ENCODE measurements at places on chromosomes 4 and X.

- no peak for DNase-seq
Measured at GRCh38 chrX:100404851-100405250, 5.2 kb downstream of the PCDH19 start.

DNA sequence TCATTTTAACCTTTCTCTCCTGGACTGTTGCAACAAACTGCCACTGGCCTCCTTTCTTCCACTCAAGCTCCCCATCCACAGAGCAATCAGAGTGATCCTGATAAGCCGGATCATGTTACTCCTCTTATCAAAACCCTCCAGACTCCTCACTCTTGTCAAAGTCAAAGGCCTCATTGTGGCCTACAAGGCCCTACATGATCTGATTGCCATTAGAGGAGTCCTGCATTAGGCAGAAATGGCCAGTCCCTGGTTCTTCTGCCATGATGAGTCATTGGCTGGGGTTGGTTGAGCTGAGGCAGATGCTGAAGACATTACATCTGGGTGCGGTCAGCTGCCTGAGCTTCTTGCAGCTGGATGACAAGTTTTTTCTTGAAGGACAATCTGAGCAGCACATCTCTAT lies 32.7 kb upstream of the CASK start:
- DNase-seq: no peak

- DNase-seq: no peak
Measured at GRCh38 chr4:113157086-113157857, 107.8 kb downstream of the ANK2 start.

- no peak for DNase-seq
Measured at GRCh38 chrX:13545726-13546125, 23.7 kb upstream of the EGFL6 start.

- DNase-seq: no peak
Measured at GRCh38 chrX:23937100-23937499, 29.3 kb downstream of the CXorf58 start.

DNA sequence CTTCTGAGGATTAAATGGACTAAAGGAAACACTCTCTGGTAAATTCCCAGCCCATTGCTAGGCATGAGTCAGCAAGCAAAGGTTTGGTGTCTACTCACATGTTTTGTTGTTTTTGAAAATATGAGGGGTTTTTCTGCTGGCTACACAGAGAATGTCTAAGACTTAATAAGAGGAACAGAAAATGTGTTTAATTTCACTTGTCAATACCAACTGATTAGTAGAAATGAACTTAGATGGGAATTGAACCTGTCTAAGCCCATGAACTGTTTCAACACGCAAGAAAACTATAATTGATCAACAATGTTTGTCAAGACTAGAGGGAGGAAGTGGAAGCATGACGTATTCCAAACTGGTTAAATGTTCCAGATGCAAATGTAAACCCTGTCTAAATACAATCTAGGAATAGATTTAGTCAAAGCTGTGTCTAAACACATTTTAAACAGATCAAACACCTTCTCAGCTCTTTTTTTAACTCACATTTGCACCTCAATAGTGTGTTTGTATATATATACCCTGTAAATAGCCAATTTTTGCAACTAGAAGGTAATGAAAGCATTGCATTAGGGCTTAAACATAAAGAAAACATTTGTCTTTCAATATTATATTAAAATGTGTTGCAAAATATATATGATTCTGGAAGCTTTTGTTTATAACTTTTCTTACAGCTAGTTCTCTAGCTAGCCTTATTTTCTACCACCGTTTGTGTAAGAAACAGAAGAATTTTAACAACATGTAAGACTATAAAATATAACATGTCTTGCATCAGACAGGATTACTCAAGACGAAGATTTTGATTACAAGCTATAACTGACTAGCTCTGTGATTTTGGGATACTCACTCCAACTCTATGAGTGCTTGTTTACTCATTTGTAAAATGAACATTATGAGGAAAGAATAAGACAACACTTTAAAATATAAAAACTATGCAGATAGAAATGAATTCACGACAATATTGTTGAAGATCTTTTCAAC lies 607.8 kb downstream of the FSTL5 start:
- DNase-seq: peak; percentile 80
